ENCODE measurements at places on chromosomes 3 and 15. TPM values are rescaled to one million over a fixed set of nuclear protein-coding genes. Genes with fewer than 3 reads are reported as not detected.

Gene MED12L
- 0.05 TPM for total RNA-seq

Gene CALML4
- total RNA-seq = 1.1 TPM

Gene CD200
- 8.7 TPM for total RNA-seq

Gene ICE2
- 20.3 TPM for total RNA-seq

Gene TMEM207
- total RNA-seq = not detected

Gene XCR1
- not detected for total RNA-seq

Gene UBAP1L
- 0.75 TPM for total RNA-seq

Gene RAB5A
- 48.2 TPM for total RNA-seq
